ENCODE measurements at places on chromosomes 1 and 21.

DNA sequence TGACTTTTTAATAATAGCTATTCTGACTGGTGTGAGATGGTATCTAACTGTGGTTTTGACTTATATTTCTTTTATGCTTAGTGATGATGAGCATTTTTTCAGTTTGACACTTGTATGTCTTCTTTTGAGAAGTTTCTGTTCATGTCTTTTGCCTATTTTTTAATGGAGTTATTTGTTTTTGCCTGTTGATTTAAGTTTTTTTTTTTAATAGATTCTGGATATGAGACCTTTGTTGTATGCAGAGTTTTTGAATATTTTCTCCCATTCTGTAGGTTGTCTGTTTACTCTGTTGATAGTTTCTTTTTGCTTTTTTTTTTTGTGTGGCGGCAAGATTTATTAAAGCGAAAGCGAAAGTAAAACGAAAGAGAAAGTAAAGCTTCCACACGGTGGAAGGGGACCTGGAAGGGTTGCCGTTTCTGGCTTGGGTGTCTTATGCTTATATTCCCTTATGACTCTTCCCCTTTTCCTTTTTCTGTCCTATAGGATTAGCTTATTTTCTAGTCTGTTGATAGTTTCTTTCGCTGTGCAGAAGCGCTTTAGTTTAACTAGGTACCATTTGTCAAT, 67.6 kb downstream of the TBX19 start:
- DNase-seq = no peak

DNA sequence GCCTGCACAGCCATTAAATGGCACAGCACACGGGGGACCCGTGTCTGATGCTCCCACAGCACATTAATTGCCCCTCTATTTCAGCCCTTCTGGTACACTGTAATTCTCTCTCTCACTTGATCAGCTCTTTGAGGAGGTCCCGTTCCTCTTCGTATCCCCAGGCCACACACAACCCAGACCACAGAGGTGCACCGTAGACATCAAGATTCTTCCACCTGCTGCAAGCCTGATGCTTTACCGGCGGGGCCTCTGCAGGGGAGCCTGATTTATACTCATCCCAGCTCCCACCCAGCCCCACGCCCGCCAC, 759 bp downstream of the SMYD3 start:
- no peak for DNase-seq

- no peak for DNase-seq
Observed at GRCh38 chr1:33876970-33877650, 13.2 kb downstream of the HMGB4 start.

GRCh38 chr1:200780545-200781369, 42.1 kb downstream of the CAMSAP2 start:
- DNase-seq = no peak

DNA sequence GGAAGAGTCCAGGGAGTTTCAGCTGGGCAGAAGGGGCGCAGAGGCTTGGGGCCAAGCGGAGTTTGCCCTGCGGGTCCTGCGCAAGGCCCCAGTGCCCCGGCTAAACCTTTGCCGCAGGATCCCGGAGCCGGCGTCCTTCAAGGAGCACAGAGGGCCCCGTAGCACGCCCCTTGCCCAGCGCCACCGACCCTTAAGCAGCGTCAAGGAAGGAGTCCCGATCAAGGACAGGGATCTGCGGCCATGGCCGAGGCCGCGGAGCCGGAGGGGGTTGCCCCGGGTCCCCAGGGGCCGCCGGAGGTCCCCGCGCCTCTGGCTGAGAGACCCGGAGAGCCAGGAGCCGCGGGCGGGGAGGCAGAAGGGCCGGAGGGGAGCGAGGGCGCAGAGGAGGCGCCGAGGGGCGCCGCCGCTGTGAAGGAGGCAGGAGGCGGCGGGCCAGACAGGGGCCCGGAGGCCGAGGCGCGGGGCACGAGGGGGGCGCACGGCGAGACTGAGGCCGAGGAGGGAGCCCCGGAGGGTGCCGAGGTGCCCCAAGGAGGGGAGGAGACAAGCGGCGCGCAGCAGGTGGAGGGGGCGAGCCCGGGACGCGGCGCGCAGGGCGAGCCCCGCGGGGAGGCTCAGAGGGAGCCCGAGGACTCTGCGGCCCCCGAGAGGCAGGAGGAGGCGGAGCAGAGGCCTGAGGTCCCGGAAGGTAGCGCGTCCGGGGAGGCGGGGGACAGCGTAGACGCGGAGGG, 520 bp downstream of the CLIC6 start:
- no peak for DNase-seq

DNA sequence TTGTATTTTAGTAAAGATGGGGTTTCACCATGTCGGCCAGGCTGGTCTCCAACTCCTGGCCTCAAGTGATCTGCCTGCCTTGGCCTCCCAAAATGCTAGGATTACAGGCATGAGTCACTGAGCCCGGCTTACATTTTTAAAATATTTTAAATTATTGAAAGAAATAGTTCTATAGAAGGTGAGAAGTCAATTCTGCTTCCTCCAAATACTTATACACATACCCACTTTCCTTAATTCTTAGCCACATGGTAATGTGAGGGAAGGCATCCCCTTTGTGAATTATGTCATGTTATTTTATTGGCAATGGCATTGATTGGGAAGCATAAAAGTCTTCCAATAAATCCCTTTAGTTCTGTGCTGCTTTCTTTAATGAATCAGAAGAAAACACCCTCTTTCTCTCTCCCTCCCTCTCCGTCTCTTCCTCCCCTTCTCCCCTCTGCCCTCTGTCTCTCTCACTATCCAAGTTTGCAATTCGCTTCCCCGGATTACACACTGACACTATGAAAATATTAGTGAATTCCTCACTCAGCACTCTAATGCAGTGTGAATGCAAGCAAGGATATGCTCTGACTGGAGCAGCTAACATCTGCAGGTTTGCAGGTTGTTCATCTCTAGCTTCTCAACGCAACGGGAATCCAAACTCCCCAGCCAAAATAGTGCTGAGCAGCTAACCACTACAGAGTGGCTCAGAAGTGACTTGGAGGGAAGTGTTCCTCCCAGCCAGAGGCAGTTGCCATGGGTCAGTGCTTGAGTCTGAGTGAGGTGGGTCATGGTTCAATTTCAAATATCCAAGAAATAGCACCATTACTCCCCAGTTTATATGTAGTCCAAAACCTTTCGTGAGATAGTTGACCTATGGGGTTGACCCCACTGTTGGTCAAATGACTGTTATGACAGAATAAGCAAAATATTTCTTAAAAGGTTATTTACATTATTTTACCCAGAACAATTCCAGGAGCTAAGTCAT, 77.8 kb upstream of the CD55 start:
- no peak for DNase-seq

DNA sequence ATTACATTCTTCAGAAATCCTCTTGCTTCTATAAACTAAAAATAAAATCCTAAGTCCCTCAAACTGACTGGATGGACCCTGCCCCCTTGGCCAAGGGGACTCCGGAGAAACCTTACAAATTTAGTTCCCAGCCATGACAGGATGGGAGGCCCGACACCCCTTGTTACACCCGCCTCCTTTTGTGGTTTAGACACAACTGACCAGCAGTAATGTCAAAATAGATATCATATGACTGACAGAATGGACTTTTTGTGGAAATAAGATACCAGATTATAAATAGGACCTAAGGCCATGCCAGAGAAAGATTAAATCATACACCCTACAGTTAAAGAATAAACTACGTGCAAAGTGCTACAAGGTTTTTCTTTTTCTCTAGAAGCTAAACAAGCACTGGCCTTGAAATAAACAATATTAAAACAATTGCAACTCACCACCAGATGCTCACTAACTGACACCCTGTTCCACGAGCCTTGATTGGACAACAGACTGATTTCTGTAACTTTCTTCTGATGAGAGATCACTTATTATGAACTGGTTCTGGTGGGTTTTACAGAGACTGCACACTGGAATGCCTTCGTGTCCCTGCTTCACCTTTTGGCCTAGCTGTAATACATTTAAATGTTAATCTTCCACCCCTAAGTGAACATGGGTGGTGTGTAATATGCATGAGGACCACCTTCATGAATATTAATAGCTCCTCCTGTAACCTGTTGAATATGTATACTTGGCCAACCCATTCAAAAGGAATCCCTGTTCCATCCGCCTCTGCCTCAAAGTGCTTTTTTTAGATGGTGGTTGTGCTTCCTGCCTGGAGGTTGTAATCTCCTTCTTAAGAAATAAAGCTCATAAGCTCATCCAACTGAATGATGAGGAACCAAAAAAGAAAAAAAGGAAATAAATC, 99.6 kb downstream of the ODF2L start:
- no peak for DNase-seq

DNA sequence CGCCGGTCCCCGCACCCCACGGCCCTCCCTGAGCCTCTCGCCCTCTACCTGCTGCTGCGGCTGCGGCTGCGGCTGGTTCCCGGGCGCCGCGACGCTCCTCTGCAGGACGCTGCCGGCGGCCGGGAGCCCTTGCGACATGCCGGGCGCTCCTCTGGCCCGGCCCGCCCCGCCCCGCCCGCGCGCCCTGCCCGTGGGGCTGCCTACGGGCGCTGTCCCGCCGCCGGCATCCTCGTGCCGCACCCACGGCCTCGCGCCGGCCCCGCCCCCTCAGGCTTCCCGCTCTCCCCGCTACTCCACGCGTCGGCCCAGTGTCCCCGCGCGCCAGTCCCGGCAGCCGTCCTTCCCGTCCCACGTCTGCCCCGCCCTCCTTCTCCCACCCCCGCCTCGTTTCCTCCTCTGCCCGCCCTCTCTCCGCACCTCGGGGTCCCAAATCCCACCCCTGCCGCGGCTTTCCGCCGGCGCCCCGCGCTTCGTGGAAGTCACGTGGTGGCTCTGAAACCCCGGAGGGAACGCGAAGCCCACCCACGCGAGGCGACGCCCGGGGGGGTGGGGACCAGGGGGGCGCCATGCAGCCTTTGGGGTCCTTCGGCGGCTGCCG, at the start of gene BATF3:
Gene BATF3 (minus strand): TSS at position 216 of the 598 bp plus-strand sequence. CDS start 78 bp downstream, at position 138.
- peak; percentile 18 for DNase-seq

DNA sequence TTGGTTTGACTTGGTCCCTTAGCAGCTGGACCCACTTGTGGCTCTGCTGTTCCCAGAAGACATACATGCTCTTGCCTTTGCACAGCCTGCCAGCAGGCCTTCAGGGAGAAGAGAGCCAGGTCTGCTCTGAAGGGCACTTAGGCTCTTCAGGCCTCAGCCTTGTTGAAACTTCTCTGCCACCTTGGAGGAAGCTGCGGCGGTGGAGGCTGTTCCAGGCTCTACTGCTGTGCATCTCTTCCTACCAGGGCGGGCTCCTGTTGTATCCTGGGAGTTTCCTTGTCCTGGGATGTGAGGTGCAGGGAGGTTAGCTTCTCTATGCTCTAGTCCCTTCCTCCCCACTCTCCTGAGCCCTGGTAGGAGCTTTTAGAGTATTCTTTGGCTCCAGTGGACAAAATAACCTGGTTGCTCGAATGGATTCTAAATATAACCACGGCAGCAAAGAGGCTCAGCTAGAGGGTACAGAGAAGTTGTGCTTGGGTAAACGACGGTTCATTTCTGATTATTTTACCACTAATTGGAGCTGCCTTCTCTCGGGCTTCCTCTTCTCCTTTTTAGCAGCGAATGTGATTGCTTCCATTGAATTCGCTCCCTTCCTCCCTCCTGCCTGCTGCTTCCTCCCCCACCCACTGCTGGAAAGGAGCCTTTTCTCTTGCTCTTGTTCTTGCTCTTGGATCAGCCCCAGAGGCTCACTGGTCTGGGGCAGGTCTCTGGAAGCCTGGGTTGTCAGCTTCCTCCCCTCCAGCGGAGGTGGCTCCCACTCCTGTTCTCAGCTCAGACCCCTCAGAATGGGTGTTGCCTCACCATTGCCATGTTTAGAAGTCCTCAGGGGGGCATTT, 126.6 kb upstream of the CACNA1E start:
- no peak for DNase-seq
